ENCODE measurements at places on chromosomes 2 and 18. TPM values are rescaled to one million over a fixed set of nuclear protein-coding genes. Genes with fewer than 3 reads are reported as not detected.
A peak's percentile ranks its signal among the peaks of the same experiment; 100 is the strongest.

DNA sequence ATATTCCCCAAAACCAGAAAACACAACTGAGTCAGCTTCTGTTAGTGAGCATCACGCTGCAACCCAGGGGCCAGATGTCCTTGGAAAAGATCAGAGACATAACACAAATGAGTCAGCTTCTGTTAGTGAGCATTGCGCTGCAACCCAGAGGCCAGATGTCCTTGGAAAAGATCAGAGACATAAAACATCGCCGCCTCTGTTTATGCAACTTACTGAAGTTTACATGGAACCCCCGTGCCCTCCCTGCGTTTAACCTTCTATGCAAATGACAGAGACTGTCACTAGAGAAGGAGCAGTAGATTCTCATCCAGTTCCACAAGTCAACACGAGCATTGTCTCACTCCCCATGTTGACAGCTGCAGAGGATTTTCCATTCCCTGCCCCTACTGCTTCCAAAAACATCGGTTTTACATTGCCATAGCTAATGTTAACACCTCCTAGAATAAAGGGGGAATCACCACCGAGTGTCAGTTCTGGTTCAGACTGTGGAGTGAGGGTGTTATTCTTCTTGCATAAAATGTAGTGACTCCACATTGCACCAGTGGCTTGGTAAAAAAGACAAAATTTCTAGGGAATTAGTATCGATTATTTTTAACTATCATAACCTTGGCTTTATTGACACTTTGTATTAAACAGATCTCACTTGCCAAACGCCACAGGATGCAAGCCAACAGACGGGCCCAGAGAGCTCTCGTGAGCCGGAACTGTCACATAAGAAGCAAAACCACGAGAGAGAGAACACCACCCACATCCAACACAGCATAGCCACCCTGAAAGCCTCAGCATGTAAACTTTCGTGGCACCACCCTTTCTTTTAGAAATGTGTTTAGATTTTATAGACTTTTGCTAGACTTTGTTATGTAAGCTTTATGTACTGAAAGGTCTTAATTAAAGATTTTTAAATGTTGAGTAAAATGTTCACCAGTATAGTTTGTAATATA, 87.7 kb downstream of the SH3YL1 start:
- peaks cover 38% of the 10 kb centered on the region for H3K4me1 ChIP-seq
- H3K4me3 ChIP-seq: peak overlapping the region; percentile 9
- H3K36me3 ChIP-seq: no peaks in the 10 kb centered on the region
- peak; percentile 45 for DNase-seq

The CFC1 gene
- total RNA-seq: not detected

DNA sequence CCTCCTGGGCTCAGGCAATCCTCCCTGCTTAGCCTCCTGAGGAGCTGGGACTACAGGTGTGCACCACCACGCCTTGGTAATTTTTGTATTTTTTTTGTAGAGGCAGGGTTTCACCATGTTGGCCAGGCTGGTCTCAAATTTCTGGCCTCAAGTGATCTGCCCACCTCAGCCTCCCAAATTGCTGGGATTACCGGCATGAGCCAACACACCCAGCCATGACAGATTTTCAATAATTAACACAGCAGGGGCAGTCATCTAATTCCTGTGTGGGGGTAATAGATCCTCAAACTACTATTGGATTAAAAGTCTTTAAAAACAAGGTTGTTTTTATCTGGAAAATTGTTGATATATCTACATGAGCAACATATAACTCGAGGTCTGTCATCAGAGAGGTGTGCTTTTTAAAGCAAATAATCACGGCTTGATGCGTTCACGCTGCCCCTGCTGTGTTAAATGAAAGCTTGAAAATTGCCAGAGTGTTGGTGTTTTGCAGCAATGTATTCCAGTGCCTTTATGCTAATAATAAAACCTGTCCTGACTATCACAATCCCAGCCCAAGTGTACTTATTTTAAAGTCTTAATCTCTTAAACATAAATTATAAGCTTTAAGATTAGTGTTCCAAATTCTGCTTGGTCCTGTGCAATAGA, 35.6 kb upstream of the ASB1 start:
- H3K4me3 ChIP-seq: no peak overlapping the region
- no peaks in the 10 kb centered on the region for H3K36me3 ChIP-seq
- DNase-seq: no peak
- peaks cover 5% of the 10 kb centered on the region for H3K4me1 ChIP-seq
- H3K27ac ChIP-seq: no peak overlapping the region

The ITGB6 gene
- total RNA-seq: not detected

DNA sequence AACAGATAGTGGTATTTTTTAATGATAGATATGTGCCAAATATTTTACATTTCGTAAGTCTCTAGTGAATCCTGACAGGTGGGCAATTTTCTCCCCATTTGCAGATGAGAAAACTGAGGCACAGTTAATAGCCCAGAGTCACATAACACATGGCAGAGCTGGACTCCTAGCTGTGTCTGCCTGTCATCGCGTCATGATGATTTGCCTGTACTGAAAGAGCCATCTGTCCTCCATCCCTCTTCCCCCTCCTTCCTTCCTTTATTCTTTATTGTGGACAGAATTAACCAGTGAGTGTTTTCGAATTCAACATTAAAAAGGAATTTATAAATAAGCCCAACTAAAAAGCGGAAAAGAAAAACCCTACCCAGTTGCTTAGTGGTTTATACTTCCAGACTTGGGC, 3.2 kb downstream of the DNAJB2 start:
- H3K27me3 ChIP-seq: no peaks in the 10 kb centered on the region
- H3K4me1 ChIP-seq: peaks cover 41% of the 10 kb centered on the region
- no peak overlapping the region for H3K27ac ChIP-seq
- H3K4me3 ChIP-seq: no peak overlapping the region
- no peak for DNase-seq

DNA sequence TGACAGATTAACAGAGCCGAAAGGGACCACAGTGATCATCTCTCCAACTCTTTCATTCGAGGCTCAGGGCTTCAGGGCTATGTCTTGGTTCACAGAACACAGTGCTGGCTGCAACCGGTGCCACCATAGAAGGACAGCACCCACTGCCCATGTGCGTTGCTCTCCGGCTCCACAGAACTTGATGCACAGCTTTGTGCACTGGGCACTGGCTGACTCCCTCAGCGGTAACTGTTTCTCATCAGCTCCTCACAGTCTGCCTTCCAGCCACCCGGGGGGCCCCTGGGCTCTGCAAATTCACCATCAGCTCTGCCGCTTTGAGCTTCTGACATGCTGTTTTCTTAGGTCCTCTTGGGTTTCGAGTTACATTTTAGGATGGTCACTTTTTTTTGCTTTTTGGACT, 124.3 kb upstream of the RAB12 start:
- H3K27me3 ChIP-seq: no peaks in the 10 kb centered on the region
- no peak overlapping the region for H3K4me3 ChIP-seq
- H3K4me1 ChIP-seq: no peaks in the 10 kb centered on the region
- H3K36me3 ChIP-seq: no peaks in the 10 kb centered on the region

The FAM110C gene
- 0.36 TPM for total RNA-seq

GRCh38 chr2:177721087-177721486, 328.5 kb downstream of the AGPS start:
- no peaks in the 10 kb centered on the region for H3K4me1 ChIP-seq
- peaks cover 2% of the 10 kb centered on the region for H3K27me3 ChIP-seq
- no peak for DNase-seq

DNA sequence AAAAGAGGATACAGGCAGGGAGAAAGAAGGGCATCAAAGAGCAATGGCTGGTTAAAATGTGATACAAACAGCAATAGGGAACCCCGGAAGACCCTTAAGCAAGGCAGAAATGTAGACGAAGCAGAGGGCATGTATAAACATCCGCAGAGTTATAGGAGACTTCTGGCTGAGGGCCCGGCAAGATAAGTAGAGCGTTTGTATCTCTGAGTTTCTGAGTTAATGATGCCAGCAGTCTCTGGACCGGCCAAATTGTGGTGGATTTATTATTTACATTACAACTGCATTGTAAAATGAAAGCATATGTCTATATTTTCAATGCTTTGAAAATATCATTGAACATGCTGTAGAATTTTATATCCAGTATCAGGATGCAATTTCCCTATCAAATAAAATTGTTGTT, 148.0 kb upstream of the KCTD1 start:
- no peaks in the 10 kb centered on the region for H3K36me3 ChIP-seq
- no peaks in the 10 kb centered on the region for H3K4me1 ChIP-seq
- DNase-seq: no peak
- no peak overlapping the region for H3K27ac ChIP-seq

GRCh38 chr18:59787998-59788790, 91.0 kb upstream of the CCBE1 start:
- no peaks in the 10 kb centered on the region for H3K27me3 ChIP-seq
- no peak for DNase-seq
- no peaks in the 10 kb centered on the region for H3K4me1 ChIP-seq
- no peak overlapping the region for H3K4me3 ChIP-seq

GRCh38 chr2:115292742-115293141, 850.3 kb downstream of the DPP10 start:
- DNase-seq: no peak
- H3K36me3 ChIP-seq: no peaks in the 10 kb centered on the region
- H3K4me1 ChIP-seq: no peaks in the 10 kb centered on the region
- H3K4me3 ChIP-seq: no peak overlapping the region
- no peak overlapping the region for H3K27ac ChIP-seq

GRCh38 chr18:45415614-45416013, 199.7 kb upstream of the SLC14A2 start:
- H3K27ac ChIP-seq: no peak overlapping the region
- no peaks in the 10 kb centered on the region for H3K27me3 ChIP-seq
- DNase-seq: no peak
- no peaks in the 10 kb centered on the region for H3K4me1 ChIP-seq

The MCEE gene
- 4.3 TPM for total RNA-seq

DNA sequence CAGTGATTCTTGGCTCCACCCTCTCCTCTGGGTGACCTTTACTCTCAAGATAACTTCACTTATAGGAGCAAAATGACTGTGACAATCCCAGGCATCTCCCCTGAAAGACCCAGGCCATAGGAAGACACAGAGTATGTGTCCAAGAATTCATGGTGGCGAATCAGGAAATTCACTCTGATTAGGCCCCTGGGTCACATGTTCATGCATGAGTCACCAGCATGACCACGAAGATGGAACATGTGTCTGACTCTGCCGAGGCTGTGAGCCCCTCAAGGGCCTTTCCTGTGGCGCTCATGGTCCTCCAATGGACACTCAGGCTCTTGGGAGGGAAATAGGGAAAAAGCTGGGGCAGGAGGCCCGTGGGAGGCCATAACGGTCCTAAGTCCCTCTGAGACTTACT, 74.0 kb upstream of the TEX51 start:
- no peak overlapping the region for H3K4me3 ChIP-seq
- DNase-seq: no peak
- no peaks in the 10 kb centered on the region for H3K36me3 ChIP-seq
- H3K27me3 ChIP-seq: no peaks in the 10 kb centered on the region

DNA sequence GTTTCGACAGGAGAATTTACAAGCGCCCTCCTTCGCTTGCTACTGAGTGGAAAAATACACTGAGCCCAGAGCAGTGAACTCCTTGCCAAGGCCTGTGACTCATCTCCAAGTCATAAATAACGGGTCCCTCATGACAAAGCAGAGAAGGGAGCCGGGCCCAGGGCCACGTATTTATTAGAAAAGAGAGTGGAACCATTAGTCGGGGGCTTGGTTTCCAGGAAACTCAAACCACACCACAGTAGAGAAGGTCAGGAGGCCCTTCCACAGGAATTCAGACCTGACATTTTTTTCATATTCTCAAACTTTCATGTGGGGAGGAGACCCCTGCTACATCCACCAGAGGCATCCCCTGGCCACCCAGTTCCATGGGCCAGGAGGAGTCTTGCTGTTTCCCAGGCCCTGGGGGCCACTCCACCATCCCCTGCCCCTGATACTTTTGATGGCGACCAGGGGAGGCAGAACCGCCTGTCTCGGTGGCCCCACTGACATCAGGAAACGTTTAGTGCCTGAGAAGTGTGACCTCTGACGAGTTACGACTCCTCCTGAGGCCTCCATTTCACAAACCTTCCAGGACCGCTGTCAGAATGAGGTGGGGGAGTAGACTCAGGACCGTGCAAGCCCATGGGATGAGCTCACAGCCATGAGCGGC, 289.7 kb downstream of the DYSF start:
- no peak for DNase-seq
- H3K27me3 ChIP-seq: peaks cover 4% of the 10 kb centered on the region
- H3K4me1 ChIP-seq: no peaks in the 10 kb centered on the region
- no peaks in the 10 kb centered on the region for H3K36me3 ChIP-seq
- H3K4me3 ChIP-seq: no peak overlapping the region

The FSIP2 gene
- 0.39 TPM for total RNA-seq

DNA sequence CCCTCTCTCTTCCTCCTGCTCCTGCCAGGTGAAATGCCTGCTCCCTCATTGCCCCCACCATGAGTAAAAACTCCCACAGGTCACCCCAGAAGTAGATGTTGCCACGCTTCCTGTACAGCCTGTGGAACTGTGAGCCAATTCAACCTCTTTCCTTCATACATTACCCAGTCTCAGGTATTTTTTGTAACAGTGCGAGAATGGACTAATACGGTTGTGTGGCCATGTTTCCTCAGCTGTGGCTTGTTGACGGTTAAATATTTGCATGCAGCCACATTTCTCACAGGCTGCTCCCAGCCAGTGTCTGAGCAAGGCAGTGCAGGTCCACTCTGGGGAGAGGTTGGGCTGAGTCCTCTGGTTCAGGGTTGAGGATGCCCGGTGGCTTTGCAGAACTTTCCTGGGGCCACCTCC, 27.8 kb upstream of the COPS8 start:
- no peaks in the 10 kb centered on the region for H3K27me3 ChIP-seq
- no peak for DNase-seq
- no peak overlapping the region for H3K4me3 ChIP-seq
- H3K4me1 ChIP-seq: peaks cover 5% of the 10 kb centered on the region
- no peaks in the 10 kb centered on the region for H3K36me3 ChIP-seq

The QPCT gene
- total RNA-seq: 0.53 TPM

The HAAO gene
- not detected for total RNA-seq

The CPLX4 gene
- not detected for total RNA-seq

GRCh38 chr18:31783059-31783458, 22.4 kb upstream of the SLC25A52 start:
- no peaks in the 10 kb centered on the region for H3K27me3 ChIP-seq
- no peak overlapping the region for H3K4me3 ChIP-seq
- no peak for DNase-seq
- H3K4me1 ChIP-seq: no peaks in the 10 kb centered on the region
- H3K36me3 ChIP-seq: no peaks in the 10 kb centered on the region
- no peak overlapping the region for H3K27ac ChIP-seq

DNA sequence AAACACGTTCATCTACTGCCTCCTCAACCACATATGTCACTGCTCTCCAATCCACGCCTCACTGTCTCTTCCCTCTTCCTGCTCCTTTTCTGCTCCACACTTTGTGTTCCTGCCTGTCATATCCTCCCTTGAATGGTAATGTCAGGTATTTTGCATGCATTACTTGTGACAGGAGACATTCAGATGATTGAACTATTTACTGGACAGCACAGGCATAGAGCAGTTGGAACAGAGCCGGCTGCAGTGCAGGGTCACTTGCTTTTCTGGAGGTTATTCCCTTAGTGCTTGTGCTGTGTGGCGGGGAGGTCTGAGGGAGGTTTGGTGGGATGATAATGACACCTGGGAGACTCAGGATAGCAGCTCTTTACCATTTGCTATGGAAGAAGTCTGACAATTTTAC, 93.8 kb downstream of the LTBP1 start:
- no peaks in the 10 kb centered on the region for H3K36me3 ChIP-seq
- no peak overlapping the region for H3K27ac ChIP-seq
- no peaks in the 10 kb centered on the region for H3K4me1 ChIP-seq
- H3K4me3 ChIP-seq: no peak overlapping the region
- no peaks in the 10 kb centered on the region for H3K27me3 ChIP-seq
- DNase-seq: no peak

- DNase-seq: no peak
- H3K4me3 ChIP-seq: peak overlapping the region; percentile 96
- no peaks in the 10 kb centered on the region for H3K27me3 ChIP-seq
- H3K27ac ChIP-seq: peak overlapping the region; percentile 99
- peaks cover 27% of the 10 kb centered on the region for H3K4me1 ChIP-seq
Measured at GRCh38 chr18:35344736-35345459, 678 bp upstream of the ZNF24 start.

The CDH2 gene
- total RNA-seq: not detected

The OSR1 gene
- not detected for total RNA-seq

All from CD4-positive, alpha-beta T cell (primary cell).